ENCODE measurements at places on chromosomes 3 and 15. TPM values are rescaled to one million over a fixed set of nuclear protein-coding genes. Genes with fewer than 3 reads are reported as not detected.

Gene MESP1
- 1.1 TPM for total RNA-seq

Gene DPPA2
- not detected for total RNA-seq

Gene SAMMSON
- 0.25 TPM for total RNA-seq

Gene ADAMTS17
- 0.11 TPM for total RNA-seq

Gene POLR2H
- total RNA-seq = 108 TPM

Gene AHSG
- not detected for total RNA-seq

Gene OCA2
- total RNA-seq = not detected

Gene SH3GL3
- total RNA-seq = 0.11 TPM

Gene CSPG4
- 122 TPM for total RNA-seq

Gene EXD1
- 0.11 TPM for total RNA-seq

Gene CSTA
- total RNA-seq = 1.1 TPM

Gene SERPINI1
- total RNA-seq = 1.4 TPM

Gene FETUB
- total RNA-seq = not detected

Gene TNNC1
- total RNA-seq = 0.33 TPM

Gene IL5RA
- not detected for total RNA-seq

Gene CCRL2
- 0.62 TPM for total RNA-seq

Gene ISL2
- total RNA-seq = 0.12 TPM

Gene CADPS
- total RNA-seq = 11.9 TPM

Gene SH2D7
- total RNA-seq = not detected

Gene ADPGK
- 78.5 TPM for total RNA-seq

Gene GOLGA6A
- total RNA-seq = not detected

Gene TMCO5A
- total RNA-seq = not detected

Gene SLC38A3
- total RNA-seq = not detected

Gene THSD4
- 63.7 TPM for total RNA-seq

Gene RLBP1
- not detected for total RNA-seq

Gene POPDC2
- 6.3 TPM for total RNA-seq

Gene LRRC58
- total RNA-seq = 31.9 TPM

Gene CLDN11
- 264 TPM for total RNA-seq

Gene DZIP1L
- total RNA-seq = 40.7 TPM

Data from uterine smooth muscle cell (primary cell).